ENCODE measurements at places on chromosomes 2 and 18.

- DNase-seq, result no peak
Measured at GRCh38 chr2:43039376-43040080, 186.9 kb downstream of the ZFP36L2 start.

- DNase-seq, result no peak
Measured at GRCh38 chr18:51857989-51858388, 482.0 kb upstream of the DCC start.

DNA sequence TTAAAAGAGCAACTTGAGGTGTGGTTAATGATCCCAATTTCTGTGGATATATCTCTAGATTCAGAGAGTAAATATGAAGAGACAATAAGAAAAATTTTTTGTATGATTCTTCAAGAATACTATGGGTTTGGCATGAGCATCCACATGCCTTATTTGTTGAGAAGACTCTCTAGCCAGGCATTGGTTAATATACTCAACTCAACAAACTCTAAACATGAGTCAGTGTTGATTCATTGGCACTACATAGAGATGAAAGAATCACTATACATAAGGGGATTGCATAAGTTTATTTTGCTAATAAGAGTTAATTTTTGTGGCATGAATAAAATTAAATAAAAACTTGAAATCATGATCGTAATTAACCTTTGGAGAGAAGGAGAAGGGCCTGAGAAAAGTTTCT lies 930.2 kb upstream of the LRRTM1 start:
- DNase-seq, result no peak

GRCh38 chr2:48982887-48983435 lies 171.4 kb downstream of the FSHR start:
- DNase-seq, result no peak

- no peak for DNase-seq
Measured at GRCh38 chr2:64837116-64837731, 152.0 kb upstream of the SLC1A4 start.

Measured in putamen (tissue), 1 donor.